Right forelimb (tissue), 1 donor: ENCODE measurements at places on chromosomes 5 and 9.

- DNase-seq: no peak
Measured at GRCh38 chr9:114607671-114608524, 3.2 kb upstream of the TMEM268 start.

DNA sequence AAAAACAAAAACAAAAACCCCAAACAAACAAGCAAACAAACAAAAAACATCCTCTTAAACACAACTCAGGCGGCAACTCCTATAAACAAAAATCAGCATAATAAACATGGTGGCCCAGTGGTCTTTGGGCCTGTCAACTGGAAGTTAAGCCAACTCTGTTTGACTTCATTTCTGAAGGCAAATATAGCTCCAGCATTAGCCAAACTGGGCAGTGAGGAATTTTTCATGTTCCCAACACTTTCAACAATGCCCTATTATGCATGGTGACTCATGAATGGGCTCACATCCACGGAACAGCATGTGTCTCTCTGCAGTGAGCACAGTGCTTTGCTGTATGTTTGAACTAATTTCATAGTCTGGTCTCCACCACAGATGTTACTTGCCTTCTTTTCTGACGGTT lies 143.9 kb upstream of the STC2 start:
- DNase-seq: peak; percentile 59

GRCh38 chr5:126301056-126301455 lies 122.2 kb upstream of the GRAMD2B start:
- DNase-seq: no peak

- DNase-seq: no peak
Measured at GRCh38 chr9:70297141-70297540, 38.4 kb downstream of the SMC5 start.

DNA sequence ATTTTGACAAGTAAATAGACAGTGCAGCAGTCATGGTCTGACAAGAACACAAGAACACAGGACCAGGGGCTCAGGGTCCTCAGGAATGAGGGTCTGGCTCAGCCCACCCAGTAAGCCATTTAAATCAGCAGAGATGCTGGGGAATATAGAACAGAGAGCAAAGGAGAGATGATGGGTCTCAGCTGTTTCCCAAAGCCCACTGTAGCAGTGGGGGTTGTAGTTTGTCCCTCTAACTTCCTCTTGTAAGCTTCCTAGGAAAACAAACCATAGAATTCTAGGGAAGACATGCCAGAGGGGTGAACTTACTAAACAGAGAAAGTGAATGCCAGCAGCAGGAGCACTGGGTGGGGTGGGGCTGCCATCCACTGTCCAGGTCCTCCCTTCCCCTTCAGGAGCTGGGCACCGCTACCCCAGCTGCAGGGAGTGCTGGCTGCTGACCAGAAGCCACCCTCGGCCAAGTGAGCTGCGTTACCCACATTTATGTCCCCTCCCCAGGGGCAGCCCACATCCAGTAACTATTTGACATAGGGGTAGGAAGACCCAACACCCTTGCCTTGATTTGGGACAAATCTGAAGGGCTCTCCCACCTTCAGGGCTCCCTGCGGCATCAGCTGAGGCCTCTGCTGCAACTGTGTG lies 41.6 kb downstream of the GABBR2 start:
- DNase-seq: no peak

DNA sequence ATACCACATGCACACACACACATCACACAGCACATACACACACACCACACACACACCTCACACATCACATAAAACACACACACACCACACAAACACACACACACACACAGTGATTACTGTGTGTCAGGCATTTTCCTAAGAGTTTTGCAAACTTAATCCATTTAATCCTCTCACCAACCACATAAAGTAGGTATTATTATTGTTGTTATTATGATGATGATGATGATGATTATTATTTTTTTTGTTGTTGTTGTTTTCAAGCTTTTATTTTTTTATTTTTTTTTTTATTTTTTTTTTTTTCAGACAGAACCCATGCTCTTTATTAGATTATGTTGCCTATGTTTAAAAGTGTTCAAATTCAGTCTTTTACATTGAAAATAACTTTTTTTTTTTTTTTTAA lies 31.5 kb downstream of the JADE2 start:
- no peak for DNase-seq

DNA sequence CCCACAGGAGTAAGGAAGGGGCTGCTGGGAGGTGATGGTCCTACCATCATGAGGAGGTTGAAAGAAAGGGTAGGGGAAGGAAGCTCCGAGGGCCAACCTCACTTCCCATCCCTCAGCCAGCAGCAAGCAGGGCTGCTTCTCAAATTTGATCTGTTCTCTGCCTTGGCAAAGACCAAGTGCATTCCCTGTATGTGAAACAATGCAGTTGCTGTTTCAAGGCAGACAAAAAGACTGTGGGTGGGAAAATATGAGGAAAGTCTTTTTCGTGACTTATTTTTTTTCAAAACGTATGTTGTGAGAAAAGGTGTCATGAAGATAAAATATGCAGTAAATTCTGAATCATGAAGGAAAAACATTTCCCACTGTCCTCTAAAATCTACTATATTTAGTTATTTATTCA lies 165.9 kb downstream of the ARSB start:
- no peak for DNase-seq

DNA sequence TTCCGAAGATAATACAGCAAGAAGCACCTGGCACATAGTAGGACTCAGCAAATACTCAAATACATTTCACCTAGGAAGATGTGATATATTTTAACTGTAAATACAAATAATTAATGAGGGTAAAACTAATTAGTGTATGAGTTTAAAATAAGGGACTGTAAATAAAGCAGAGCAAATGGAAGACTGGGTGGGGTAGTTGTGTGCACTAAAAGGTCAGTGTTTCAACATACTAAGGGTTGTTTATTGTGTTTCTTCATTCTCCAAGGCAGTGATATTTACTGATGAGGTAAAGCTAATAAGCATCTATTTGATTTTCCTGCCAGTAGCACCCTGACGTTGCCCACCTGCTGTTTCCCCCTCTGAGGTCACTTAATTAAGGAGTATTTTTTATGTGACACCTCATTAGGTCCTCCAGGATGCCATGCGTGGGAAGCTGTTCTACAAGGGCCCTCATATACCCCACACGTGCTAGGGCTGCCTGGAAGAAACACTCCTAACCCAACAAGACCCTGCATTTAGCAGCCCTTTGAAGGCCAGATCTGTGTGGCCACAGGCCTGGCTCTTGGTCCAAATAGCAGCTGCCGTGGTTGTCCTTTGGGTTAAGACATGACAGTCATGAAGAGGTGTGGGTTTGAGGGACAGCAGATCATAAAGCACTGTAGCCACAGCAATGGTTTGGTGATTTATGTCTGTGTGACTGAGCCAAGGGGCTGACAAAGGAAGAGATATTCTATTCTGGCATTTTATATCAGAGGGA lies 97.5 kb upstream of the RPS23 start:
- DNase-seq: no peak

GRCh38 chr5:90506221-90506620 lies 23.2 kb downstream of the LYSMD3 start:
- DNase-seq: no peak

DNA sequence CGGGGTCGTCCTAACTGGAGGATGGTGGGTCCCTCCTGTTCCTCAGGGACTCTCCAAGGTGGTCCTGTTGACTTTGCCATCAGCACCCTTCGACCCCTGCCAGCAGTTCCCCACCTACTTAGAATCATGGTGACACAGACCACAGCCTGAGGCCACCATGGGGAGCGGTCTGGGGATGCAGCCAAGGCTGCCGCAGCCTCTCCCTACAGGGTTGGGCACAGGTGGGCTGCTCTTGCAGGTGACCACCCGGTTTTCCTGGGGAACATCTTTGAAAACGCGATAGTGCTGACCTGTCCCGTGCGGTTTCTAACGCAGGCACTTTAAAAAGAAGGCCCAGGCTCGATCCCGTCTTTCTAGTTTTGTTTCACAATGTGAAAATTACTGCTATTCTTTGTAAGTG lies 12.7 kb upstream of the CEL start:
- no peak for DNase-seq

GRCh38 chr5:10563110-10563944 lies 543 bp upstream of the ANKRD33B start:
- peak; percentile 54 for DNase-seq

DNA sequence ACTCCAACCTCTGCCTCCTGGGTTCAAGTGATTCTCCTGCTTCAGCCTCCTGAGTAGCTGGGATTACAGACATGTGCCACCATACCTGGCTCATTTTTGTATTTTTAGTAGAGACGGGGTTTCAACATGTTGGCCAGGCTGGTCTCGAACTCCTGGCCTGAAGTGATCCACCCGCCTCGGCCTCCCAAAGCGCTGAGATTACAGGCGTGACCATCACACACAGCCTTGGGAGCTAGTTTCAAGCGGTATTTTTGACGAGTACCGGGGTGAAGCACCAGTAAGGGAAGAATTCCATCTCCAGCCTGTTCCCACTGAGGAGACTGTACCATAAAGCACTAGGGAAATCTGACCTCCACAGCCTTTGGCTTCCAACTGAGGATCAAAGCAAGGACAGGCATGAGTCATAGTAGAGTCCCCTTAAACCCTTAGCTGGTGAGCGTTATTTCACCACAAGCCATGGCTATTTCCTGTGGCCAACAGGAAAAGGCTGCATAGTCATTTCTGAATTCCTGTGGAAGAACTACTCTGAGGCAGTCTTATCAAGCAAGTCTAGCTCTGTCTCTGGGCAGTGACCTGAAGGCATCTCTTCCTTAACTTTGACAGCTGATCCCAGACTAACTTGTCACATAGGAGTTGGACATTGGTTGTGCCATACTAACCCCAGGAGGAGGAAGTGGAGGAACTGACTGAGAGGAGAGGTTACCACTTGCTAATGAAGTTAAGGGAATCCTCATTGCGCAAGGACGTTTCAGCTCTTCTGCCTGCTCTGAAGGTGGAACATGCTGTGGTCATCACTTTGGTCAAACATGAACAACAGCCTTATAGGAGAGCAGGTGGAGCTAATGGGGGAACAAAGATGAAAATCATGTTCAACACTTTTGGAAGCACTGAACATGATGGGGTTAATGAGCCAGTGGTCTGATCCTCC lies 85.8 kb upstream of the DMRT1 start:
- no peak for DNase-seq

GRCh38 chr5:124997186-124997893 lies 250.9 kb upstream of the ZNF608 start:
- DNase-seq: no peak

DNA sequence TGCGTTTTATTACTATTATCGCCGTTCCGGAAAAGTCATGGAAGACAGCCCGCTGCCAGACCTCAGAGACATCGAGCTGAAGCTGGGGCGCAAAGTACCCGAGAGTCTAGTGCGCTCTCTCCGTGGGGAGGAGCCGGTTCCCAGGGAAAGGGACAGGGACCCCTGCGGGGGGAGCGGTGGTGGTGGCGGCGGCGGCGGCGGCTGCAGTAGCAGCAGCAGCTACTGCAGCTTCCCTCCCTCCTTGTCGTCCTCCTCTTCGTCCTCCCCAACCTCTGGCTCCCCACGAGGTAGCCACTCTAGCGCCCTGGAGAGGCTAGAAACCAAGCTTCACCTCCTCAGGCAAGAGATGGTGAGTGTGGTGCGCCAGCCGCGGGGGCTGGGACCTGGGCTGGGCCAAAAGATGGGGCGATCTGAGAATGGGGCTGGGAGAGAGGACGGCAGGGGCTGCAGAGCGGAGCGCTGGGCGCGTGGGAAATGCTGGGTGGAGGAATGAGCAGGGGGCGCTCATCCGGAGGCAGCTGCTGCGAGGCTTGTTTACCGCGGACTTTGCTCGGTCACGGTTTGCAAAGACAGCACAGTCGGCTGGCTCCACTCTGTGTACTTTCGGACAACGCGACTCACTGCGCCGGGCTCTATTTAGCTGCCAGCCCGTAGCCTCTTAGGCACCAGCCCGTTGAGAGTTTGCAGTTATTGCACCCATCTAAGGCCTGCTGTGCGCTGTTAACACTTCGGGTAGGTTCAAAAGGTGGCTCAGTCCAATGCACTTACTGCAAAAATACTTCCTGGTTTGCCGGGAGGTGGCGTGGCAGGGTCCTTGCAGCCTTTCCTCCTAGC lies 1.1 kb downstream of the LURAP1L start:
- DNase-seq: no peak

DNA sequence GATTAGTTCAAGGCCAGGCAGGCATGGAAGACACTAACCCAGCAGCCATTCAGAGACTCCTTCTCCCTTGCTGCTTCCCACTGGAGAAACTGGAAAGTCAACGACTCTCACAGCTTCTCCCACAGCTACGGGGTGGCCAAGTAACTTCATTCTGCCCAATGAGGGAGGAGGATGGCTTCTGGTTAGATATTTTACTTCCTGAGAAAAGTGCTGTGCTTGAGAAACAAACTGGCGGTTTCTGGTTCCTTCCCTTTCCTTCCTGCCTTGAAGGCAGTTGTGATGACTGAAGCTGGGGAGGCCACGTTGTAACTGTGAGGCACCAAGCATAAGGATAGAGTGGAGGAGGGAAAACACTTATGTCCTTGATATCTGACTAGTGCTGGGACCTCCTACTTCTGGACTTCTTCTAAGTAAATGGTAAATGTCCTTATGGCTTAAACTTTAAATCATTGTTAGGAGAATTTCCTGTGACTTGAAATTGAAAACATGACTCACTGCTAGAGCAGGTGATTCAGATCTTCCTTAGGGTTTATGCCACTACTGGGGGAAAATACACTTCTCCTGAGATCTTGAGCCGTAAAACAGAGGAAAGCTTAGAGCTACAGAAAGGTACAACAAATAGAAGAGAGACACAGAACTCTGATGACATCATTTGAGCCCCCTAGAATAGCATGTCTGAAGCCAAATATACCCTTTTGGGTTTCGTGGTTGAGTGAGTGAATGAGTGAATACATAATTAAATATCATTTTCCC lies 3.1 kb upstream of the GNPDA1 start:
- no peak for DNase-seq

DNA sequence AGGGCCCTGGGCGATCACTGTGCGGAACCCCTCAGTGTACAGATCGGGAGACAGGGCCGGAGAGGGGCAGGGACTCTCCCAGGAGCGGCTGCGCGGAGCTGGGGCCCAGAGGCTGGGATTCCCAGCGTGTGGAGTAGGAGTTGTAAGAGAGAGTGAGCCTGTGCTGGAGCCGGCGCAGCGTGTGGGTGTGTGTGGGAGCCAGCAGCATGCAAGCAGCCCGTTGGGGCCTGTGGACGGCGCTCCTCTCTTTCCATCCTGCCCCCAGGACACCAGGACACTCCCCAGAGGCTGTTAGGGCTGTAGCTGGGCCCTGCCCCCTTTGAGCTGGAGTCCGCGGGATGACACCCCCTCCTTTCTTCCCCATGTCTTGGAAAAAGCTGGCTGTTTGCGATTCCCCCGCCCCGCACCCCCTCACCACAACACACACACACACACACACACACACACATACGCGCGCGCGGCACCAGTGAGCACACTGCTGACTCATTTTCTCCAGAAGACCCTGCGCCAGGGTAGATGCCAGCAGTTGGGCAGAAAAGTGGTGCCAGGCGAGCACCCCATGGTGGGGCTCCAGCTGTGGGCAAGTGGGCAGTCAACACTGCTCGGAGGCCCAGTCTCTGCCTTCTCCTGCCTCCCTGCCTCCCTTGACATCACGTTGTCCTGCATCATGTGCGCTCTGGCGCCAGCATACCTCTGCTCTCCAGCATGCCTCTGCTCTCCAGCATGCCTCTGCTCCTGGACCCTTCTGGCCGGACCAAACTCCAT lies 1.5 kb downstream of the COL27A1 start:
- peak; percentile 79 for DNase-seq
